ENCODE measurements at places on chromosomes 6 and 20. TPM values are rescaled to one million over a fixed set of nuclear protein-coding genes. Genes with fewer than 3 reads are reported as not detected.

Gene EMILIN3
- under 0.01 TPM for total RNA-seq

Gene LRRC73
- 0.27 TPM for total RNA-seq

Gene EFCAB8
- under 0.01 TPM for total RNA-seq

Gene CNR1
- under 0.01 TPM for total RNA-seq

Gene HLA-G
- not detected for total RNA-seq

Gene MRAP2
- total RNA-seq = not detected

Gene SGK2
- 1.3 TPM for total RNA-seq

DNA sequence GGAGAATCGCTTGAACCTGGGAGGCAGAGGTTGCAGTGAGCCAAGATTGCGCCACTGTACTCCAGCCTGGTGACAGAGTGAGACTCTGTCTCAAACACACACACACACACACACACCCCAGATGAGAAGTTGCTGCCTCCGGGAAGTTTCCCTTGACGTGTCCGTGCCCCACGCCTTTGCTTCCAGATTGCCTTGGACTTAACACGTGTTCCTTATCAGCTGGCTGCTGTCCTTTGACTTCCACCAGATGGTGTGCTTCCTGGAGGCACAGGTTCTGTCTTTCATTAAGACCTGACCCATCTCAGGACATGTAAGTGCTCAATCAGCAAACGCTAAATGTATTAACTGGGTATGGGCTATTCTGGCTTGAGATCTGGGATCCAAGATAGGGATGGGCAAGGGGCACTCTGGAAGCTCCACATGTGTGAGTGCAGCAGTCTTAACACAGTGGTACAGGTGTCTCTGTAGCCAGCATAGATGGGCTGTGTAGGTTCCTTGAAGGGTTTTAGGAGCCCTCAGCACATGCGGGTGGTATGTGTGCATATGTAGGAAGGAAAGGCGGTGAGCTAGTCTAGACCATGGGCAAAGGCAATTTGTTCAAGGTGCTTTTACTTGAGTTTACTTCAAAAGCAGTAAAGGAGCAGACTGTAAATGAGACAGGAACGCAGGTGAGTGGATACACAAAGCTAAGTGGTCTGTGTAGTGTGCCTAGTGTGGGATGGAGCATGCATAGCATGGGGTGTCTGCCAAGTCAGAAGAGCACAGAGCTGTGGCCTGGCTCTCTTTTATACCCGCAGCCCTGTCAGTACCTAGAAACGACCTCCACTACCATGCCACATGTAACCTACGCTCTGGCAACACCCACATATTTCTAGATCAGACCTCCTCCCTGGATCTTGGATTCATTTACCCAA lies 11.6 kb downstream of the PIGT start:
- DNase-seq = no peak

GRCh38 chr6:71602385-71603007 lies 283.9 kb upstream of the RIMS1 start:
- DNase-seq = no peak

DNA sequence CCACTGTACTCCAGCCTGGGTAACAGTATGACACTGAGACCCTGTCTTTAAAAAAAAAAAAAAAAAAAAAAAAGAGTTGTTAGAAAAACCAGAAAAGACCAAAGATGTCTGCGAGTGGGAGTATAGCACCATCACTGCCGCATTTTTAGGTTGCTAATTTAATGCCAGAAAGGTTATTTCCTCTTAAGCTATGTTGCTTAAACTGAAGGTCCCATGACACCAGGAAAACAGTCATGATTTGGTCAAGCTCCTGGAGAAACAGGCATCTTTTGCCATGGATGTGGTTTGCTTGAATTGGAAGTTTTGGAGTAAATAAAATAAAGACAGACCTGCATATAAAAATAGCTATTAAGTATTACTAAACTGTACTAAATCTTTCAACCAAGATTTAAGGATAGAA lies 68.3 kb upstream of the TNFRSF21 start:
- DNase-seq = no peak

GRCh38 chr6:37010402-37010892 lies 5.0 kb downstream of the FGD2 start:
- DNase-seq = no peak

- no peak for DNase-seq
Measured at GRCh38 chr6:76026101-76026500, 46.4 kb downstream of the IMPG1 start.

GRCh38 chr6:46453216-46453615 lies 38.0 kb downstream of the RCAN2 start:
- DNase-seq = no peak

DNA sequence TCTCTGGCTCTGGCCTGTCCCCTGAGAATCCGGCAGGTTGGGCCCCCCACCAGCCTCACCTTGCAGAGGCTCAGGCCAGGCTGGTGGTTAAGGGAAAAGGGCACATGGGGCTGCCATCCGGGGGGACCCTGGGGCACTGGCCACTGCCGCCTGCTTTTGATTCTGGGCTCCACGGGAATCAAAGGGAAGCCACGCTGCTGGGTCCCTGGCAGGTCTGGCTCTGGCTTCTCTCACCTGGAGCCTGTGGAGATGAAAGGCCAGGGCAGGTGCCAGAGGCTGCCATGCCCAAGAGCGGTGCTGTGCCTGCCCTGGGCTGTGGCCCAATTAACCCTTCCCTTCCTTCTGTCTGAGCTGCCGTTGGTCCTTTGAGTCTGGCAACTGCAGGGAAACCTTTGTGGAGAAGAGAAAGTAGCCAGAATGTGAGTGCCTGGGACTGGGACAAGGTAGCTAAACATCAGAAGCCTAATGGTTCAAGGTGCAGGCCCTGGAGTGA lies 9.4 kb upstream of the CDH22 start:
- DNase-seq = no peak

GRCh38 chr6:136763255-136763654 lies 29.0 kb downstream of the MAP3K5 start:
- no peak for DNase-seq

DNA sequence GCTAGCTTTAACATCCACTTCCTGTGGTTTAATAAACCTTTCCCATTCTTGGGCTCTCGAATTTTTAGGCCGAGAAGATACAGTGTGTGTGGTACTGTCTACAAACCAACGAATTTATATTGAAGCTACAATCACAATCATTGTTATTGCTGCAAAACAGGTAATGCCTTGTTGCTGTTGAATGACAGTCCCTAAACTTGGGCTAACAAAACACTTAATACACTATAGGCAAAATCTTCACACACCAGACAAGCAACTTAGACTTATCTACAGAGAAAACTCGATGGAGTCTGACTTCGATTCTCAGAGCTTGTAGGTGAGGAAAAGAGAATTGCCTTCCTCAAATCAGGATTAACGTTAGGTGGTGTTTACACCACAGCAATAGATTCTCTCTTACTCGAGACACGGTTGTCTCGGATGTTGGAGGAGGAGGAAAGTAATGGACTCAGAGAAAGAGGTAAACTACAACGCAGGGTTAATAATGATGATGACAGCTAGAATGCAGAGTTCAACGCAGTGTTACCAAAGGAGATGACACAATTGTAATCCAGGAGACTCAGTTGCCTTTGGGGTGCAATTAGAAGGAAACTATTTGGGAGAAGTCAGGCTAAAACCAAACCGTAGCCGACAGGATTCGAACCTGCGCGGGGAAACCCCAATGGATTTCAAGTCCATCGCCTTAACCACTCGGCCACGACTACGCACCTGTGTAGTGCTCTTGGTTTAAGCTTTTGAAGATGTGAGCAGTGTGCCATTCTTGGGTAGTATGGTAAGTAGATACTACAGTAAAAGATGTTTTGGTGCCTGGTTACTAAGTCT lies 32.5 kb upstream of the ZNF184 start:
- DNase-seq = no peak

- no peak for DNase-seq
Measured at GRCh38 chr20:54792688-54793087, 317.3 kb downstream of the DOK5 start.

GRCh38 chr6:141326426-141326825 lies 806.3 kb upstream of the GJE1 start:
- DNase-seq = no peak

DNA sequence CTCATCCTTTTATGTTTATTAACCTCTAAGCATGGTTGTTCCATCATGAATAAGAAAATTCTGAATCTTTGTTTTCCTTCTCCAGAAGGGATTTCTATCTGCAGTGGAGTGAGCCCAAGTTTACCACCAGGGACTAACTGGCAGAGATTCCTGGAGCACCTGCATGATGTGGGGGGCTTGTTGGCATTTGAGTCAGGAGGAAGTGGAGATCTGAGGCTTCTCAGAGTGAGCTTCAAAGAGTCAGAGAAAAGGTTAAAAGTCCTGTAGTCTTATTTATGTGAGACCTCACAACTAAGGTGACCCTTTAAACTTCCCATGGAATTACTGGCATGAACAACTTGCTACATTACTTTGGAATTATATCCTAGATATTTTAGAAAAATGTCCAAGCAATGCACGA lies 138.1 kb upstream of the SLC24A3 start:
- DNase-seq = peak; percentile 9

GRCh38 chr6:12782136-12782535 lies 65.6 kb downstream of the PHACTR1 start:
- no peak for DNase-seq

GRCh38 chr6:44499609-44500008 lies 112.1 kb downstream of the CDC5L start:
- DNase-seq = no peak

- DNase-seq = no peak
Measured at GRCh38 chr20:3661060-3661813, 2.0 kb downstream of the GFRA4 start.

GRCh38 chr20:18999086-18999485 lies 185.5 kb downstream of the SCP2D1 start:
- no peak for DNase-seq

DNA sequence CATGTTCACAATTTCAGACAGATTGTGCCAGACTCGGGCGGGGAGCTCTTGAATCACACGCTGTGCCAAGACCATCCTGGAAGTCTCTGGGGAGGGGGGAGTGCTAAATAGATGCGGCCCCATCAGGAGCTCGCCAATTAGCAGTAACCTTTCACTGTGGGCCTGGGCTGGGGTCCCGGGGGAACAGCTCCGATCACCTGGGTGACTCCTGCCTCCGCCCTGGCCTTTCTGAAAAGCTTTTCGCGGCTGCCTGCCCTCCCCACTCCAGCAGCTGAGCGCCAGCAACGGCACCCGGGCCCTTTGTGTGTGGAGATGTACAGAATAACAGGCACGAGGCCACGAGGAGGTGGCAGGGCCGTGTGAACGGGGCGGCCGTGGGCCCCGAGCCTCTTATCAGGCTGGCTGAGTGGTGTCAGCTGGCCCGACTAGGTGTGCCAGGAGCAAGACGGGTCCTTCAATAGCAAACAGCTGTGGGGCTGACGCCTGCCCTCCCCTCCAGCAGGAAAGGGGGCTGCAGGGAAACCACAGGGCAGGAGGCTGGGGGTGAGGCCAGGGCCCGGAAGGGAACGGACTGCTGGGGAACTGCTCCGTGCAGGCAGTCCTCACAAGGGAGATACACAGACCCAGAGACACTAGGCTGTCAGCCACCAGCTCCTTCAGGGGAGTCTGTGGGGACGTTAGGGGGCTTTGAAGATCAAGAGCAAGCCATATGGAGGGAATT lies 56.8 kb downstream of the NOL4L start:
- no peak for DNase-seq

DNA sequence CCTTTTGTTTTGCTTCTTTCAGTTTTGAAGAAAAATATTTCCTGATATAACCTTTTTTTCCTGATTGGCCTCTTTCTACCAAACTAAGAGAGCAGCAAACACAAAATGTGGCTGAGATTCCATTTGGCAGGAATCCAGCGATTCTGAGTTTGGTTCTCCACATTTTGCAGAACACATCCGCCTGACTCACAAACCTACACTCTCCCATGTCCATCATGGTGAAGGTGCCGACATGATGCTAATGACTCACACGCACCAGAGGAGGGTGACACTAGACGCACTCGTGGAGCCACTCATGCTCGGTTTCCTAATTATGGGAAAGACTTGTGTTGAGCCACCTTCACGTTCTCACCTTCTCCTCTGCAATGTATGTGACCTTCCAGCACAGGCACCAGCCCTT lies 45.9 kb upstream of the DUSP22 start:
- DNase-seq = no peak

- no peak for DNase-seq
Measured at GRCh38 chr6:135002229-135002844, 52.3 kb downstream of the HBS1L start.

DNA sequence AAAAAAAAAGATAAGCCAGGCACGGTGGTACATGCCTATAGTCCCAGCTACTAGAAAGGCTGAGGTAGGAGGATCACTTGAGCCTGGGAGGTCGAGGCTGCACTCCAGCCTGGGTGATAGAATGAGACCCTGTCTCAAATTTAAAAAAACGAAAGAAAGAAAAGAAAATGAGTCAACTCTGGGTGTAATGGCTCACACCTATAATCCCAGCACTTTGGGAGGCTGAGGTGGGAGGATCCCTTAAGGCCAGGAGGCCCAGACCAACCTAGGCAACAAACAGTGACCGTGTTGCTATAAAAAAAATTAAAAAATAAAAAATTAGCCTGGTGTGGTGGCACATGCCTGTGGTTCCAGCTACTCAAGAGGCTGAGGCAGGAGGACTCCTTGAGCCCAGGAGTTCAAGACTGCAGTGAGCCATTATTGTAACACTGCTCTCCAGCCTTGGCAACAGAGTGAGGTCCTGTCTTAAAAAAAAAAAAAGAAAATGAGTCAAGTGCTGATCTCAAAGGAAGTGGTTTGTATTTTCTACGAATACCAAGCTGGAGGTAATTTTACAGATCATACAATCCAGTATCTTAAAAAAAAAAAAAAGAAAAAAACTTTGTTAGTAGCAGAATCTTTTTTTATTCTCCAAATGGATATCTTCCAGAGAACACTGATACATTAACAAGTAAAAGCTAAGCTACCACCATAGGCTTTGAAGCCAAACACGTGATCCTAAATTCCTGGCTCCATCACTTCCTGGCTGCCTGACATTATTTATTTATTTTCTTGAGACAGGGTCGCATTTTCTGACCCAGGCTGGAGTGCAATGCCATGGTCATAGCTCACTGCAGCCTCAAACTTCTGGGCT lies 5.7 kb downstream of the COMMD7 start:
- peak; percentile 67 for DNase-seq
